H54 (cell line): ENCODE measurements at places on chromosomes 1 and 21.

DNA sequence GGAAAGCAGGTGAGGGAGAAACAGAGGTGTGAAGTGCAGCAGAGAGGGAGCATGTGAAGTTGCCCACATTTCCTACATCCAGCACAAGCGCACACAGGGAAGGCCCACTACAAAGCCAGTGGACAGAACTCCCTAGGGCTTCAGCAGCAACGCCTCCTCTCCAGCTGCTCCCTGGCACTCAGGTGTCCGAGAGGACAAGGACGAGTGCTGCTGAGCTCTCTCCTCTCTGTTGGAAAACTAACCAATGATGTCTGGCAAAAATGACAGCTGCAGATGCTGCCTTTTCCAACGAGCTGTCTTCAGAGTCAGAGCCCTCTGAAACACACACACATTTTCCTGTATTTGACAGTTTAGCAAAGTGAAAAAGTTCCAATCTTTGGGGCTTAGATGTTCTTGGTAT lies 86.8 kb downstream of the HSF2BP start:
- no peak for DNase-seq

- no peak for DNase-seq
Observed at GRCh38 chr1:119253366-119253765, 112.9 kb upstream of the WARS2 start.

- peak; percentile 74 for DNase-seq
Observed at GRCh38 chr1:42765832-42766740, 742 bp downstream of the P3H1 start.

DNA sequence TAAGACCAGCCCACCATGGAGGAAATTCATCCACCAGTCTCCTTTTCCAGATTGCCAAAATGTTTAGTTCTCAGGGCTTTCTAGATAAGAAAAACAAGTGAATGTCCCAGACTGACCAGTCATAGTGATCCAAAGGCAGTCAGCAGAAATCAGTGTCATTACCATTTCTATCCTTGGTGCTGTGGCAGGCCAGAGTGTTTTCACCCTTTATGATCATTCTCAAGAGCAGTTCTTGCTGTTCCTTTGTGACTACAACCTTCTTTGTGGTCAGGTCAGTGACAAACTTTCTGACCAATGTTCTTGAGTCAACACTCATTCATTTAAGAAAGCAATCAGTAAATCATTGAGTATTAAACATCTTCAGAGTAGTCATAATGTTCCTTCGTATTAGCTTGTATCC lies 7.3 kb upstream of the DHCR24 start:
- DNase-seq = no peak

- no peak for DNase-seq
Observed at GRCh38 chr1:145545055-145545454, 62.7 kb upstream of the GPR89A start.

GRCh38 chr21:45994759-45995685 lies 13.5 kb downstream of the COL6A1 start:
- no peak for DNase-seq

- DNase-seq = no peak
Observed at GRCh38 chr21:37763298-37763697, 153.0 kb downstream of the KCNJ6 start.

- DNase-seq = no peak
Observed at GRCh38 chr1:66475940-66476339, 58.0 kb upstream of the SGIP1 start.
